ENCODE measurements at places on chromosomes 11 and 22. TPM values are rescaled to one million over a fixed set of nuclear protein-coding genes. Genes with fewer than 3 reads are reported as not detected.

SLC22A12 gene
- total RNA-seq = not detected

THY1 gene
- 0.38 TPM for total RNA-seq

PES1 gene
- total RNA-seq = 97.1 TPM

KDM4E gene
- not detected for total RNA-seq

PNPLA5 gene
- total RNA-seq = not detected

OR4X2 gene
- total RNA-seq = not detected

ROBO4 gene
- total RNA-seq = 151 TPM

GGTLC3 gene
- total RNA-seq = not detected

Measured in endothelial cell of coronary artery (primary cell).